Stimulated activated CD4-positive, alpha-beta T cell treated with anti-CD3 and anti-CD28 coated beads, TNF-alpha, amount 100 ng/mL, for 48 hours (primary cell): ENCODE measurements at places on chromosomes 11 and 22.

GRCh38 chr11:23425381-23425780 is 565.1 kb upstream of the CCDC179 start:
- DNase-seq: no peak

DNA sequence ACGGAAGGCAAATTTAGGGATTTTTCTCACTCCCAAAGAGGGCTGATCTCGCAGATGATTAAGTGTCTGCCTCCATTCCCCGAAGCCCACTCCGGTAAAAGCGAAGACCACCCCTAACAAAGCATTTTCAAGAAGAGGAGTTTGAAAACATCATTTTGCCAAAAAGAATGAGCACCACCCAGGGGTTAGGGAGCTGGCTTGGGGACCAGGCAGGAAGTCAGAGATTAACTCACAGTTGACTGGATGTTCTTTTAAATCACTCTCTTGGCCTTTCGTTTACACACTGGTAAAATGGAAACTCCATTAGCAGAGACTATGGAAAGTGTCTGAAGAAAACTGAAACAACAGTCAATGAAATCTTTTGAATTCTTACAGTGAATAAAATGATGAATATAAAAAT is 7.9 kb upstream of the TRIM44 start:
- no peak for DNase-seq

DNA sequence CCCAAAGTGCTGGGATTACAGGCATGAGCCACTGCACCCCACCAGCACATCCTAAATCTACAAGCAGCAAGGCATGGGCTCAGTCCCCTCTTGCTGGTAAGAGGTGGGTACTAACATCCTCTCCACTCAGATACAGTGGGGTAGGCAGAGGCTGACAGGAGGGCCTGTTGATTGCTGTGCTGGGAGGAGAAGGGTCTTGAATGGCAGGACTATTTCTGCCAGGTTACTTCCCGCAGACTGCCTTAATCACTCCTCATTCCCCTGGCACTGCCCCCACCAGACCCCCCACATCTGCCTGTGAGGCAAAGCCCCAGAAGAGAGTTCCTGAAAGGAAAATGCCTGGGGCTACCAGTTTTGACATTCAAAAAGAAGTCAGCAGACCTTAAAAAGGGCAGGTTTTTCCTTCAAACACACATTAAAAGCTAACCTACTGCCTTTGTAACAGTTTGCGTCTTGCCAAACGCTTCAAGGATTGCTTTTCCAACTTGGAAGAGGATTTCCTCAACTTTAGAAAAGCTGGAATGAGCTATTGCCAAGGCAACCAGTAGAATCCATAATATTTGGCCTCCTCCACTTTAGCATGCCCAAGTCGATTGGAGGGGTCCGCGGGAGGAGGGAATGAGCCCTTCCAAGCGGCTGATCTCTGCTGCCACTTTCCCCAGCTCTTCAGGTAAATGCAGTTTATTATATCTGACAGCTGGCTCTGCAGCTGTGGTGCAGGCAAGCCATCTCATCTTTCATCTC is 62.0 kb downstream of the FDX1 start:
- no peak for DNase-seq

- DNase-seq: no peak
Measured at GRCh38 chr11:110196241-110196754, 100.1 kb downstream of the RDX start.
